ENCODE measurements at places on chromosomes 3 and 15.
A peak's percentile ranks its signal among the peaks of the same experiment; 100 is the strongest.

DNA sequence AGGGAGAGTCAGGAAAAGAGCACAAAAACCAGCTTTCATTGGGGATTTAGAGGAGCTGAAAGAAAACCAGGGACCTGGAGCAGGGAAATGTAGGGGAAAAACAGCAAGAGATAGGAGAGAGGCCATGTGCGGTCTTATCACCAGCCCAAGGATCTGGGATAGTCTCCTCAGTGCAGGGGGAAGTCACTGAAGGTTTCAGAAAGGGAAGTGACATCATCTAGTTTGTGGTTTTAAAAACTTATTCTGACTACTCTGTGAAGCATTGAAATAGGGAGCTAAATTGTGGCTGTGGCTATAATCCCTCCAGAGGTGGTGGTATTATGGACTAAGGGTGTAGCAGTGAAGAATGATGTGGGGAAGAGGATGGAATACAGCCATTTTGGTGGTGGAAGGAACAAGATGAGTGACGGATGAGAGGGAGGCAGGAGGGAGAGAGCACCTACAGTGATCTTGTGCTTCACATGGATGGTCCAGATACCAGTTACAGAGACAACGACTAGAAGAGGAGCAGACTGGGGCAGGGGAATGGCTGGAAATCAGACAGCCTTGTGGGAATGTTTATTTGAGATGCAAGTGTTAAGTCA, 72.7 kb downstream of the HMG20A start:
- no peak for DNase-seq

DNA sequence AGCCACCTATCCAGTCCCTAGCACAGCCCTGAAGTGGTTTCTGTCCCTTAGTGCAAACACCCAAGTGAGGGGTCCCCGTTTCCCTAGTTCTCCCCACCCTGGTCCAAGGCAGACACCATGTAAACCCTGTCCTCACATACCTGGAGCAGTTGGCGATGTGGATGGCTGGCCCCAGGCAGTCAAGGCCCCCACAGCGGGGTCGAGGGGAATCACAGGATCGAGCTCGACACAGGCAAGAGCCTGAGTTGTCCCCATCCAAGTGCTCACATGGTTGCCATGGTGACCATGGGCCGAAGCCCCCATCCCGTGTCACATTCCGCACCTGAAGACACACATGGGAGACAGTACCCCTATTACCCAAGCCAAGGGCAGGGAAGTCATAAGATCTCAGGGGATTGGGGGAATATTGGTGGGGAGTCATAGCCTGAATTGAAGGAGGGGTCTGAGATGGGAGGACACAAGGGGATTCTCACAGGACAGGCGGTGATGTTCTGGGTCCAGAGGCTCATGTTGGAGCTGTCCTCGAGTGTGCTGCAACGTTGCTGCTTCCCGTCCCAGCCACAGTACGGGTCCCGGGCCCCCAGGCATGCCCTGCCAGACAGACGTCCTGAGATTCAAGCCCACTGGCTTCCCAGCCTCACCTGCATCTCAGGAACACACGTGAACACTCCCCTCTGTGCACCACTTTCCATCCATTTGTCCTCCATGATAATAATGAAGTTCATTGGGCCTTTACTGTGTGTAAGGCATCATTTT, 112.1 kb downstream of the SEMA5B start:
- DNase-seq: no peak

DNA sequence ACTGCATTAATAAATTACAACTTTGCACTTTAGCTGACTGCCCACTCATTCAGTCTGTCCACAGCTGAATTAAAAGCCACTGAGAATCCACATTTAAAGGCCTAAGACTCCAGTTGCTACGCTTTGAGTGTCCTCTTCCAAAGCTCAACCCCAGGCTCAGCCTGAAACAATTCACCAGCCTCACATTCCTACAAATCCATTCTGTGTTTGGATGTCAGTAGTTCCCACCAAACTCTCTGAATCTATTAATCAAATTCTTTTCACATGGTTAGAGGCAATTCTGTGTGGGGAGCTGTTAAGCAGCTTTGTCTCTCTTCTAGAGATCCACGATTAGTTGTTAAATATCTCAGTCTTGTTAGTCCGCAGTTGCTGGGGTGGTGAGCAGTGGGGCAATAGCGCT, 116.8 kb upstream of the UBE2E2 start:
- DNase-seq: no peak

DNA sequence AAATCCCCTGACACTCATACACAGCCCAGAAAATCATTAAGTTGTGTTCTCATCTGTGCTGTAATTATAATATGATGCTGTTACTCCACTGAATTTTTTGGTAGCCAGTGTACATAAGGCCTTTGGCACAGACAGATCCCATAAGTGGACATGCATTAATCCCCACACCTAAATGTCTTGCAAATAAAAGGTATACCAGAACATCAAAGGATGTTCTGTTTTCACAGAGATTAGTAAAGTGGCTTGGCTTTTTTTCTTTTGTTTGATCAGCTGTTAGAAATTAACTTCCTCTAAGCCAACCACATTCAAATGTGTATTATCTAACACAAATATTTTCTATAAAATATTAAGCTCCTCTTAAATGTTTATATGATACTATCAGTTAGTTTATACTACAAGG, 2.7 kb downstream of the SST start:
- DNase-seq: no peak

DNA sequence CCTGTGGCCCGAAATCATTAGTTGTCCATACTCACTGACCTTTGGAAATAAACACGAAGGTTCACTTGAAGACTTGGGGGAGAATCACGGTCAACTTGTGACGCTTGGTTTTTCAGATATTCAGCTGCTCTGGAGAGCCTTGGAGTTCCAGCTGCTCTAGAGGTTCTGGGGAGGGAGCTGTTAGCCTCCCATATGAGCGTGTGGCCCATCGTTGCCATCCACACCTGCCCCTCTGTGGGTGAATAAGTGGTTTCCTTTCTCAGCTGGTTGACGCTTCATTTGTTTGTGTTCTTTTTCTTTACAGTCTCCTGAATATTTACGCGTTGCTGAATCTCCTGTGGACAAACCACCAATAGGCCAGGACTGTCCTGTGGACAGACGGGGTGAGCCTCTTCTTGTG, 35.6 kb downstream of the APBA2 start:
- no peak for DNase-seq

DNA sequence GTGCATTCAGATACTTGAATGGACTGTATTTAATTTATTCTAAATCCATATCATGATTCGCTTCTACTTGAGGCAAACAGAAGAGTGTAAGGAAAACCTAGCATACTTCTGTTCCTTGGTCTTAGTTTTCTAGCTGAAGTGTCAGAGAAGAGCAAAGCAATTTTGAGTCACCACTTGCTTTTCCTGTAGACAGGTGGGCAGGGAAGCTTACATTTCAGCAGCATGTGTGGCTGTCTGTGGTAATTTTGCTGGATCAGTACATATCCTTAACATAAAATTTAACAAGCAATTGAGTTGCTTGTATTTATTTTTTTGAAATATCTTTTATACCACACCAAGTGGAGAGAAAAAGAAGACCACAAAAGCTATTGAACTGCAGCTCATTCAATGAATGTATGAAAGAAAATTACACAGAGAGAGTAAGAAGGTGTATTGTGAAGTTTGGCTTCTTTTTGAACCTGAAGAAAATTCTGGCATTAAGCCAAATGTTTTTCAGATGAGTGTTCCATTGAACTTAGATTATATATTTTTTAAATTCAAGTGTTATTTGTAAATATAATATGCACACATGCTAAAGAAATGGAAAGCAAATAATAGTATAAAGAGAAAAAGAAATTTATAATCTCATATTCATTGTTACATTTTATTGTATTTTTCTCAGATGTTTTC, 747.6 kb downstream of the NAALADL2 start:
- no peak for DNase-seq

- no peak for DNase-seq
These were observed 77.0 kb upstream of the ALDH1A3 start for GRCh38 chr15:100802421-100803170.

- no peak for DNase-seq
These were observed 40.8 kb downstream of the BFSP2 start for GRCh38 chr3:133440652-133441051.

DNA sequence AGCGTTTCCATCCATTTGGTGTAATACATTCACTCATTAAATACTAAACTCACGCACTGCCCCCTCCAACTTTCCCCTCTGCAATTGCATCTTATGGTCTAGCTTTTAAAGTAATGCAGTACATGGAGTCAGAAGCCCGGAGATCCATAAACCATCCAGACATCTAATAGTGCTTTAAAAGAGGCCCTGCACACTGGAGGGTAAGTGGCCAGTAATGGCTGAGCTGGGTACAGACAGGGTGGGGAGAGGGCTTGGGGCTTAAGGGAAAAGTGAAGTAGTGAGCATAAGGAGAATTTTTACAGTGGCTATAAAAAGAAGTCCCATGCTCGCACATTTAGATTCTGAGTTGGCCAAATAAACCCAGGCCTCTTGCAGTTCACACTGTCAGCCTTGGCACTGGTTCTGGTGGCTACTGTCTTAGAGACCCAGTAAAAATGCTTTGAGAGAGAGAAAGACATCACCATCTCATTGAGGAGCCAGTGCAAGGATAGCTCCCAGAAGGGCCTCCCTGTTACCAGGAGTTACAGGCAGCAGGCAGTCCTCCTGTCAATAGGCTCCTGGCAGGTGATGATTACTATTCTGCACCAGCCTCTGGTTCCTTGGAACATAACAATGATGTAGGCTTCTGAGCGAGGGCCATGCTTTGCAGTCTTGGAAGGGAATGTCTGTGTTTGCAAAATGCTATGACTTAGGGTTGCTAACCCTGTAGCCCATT, 112.6 kb upstream of the NEO1 start:
- DNase-seq: no peak

DNA sequence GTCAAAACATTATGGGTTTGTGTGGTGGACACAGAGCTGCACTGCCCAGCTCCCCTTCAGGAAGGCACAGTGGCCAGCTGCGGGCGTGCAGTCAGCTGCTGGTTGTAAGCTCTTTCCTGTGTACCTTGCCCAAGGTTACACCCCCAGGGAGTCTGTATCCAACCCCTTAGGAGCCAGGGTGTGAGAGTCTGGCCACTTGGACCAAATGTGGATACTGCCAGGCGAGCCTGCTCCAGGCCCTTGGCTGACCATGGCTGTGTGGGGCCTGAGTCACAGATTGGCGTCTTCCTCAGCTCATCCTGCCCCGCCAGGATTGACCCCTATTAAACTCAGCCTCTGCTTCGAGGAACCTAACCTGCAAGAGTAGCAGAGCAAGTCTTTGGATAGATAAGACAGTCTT, 56.9 kb downstream of the ABHD5 start:
- DNase-seq: no peak

- no peak for DNase-seq
These were observed 62.9 kb downstream of the KLF15 start for GRCh38 chr3:126294211-126294808.

DNA sequence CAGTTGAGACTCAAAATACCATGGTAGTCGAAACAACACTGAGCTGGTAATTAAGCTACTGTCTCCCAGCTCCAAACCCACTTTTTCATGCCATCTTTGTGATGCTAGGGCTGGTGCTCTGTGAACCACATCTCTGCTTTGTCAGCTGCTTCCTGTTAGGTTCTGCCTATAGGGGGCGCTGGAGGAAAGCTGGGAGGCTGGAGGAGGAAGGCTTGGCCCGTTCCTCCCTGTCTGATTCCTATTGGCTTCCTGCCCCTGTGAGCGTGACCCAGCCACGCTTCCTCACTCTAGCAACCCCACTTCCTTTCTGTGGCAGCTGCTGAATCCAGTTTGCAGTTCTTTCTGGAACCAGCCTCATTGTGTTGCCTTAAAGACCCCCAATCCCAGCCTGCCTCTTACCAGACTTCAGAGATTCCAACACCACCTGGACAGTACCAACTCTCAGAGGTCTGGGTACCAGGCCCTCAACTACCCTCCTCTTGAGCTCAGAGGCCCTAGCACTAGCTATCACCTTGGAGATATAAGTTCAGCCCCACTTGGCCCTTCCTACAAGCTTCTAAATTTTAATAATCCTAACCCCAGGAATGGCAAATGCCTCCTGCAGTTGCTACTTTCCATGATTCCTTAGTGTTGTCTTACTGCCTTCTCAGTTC, 120.9 kb downstream of the ERC2 start:
- peak; percentile 38 for DNase-seq

GRCh38 chr3:115659253-115660220, 36.2 kb downstream of the GAP43 start:
- DNase-seq: no peak

GRCh38 chr3:44870375-44871061, 3.9 kb upstream of the TGM4 start:
- DNase-seq: no peak

- DNase-seq: no peak
These were observed 14.5 kb downstream of the EFCAB12 start for GRCh38 chr3:129413687-129414506.

- no peak for DNase-seq
These were observed 79.1 kb downstream of the ADAMTS9 start for GRCh38 chr3:64608741-64609140.

DNA sequence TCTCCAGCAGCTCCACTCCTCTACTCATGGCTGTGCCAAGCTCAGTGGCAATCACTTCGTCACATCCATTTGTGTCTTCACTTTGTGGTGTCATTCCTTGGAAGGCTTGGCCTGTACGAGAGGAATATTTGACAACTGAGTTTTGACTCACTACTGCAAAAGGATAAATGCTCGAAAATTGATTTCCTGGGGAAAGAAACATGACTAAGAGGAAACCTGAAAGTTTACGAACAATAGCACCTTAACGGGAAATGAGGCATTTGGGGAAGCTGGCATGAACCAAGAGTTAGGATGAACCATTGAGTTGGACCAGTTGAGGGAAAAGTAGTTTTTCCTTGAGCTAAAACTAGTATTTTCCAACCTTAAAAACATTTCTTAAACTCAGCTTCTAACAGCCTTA, 74.2 kb upstream of the ABHD17C start:
- no peak for DNase-seq

DNA sequence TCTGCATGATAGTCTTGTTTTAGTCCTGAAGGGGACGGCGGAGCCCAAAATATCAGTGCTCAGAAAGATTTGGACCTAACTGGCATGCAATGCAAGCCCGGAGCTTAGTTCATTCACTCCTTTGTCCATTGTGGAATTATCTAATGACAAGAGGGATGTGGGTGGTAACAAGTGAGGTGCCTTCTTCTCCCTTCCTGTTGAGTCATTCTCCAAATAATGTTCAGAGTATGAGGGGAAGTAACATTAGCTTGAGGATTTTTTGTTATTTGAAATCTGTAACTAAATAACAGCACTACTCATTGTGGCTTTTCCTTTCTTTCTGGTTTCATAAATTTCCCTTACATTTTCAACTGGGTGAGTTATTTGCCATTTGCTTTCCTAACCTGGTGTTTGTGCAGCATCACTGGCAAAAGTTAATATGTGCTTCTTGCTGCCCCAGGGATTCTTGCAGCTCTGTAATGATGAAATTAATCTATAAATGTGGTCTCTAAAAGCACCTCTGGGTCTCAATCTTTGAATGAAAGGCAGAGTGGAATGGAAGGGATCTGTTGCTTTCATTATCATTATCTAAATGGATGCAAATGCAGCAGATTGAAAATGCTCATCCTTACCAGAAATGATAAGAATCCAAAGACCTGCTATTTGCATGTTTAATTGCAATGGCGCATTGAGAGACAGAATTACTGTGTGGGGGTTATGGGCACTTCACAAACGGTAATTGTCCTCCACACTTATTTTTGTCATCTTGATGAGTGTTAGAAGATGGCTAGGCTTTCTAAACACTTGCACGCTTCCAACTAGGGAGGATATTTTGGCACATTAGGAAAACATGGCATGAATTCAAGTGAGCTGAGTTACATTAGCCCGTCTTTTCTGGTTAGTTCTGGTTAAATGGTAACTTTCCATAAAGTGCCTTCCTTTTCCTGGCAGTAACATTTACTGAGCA, 89.9 kb upstream of the MITF start:
- DNase-seq: no peak

Measured in NCI-H526 (cell line).